Mucosa of gallbladder (tissue), 1 donor: ENCODE measurements at places on chromosomes 13 and 19. TPM values are rescaled to one million over a fixed set of nuclear protein-coding genes. Genes with fewer than 3 reads are reported as not detected.

Gene SERTAD1
- 13.2 TPM for total RNA-seq

Gene FCER2
- total RNA-seq = 0.86 TPM

Gene SERTM1
- not detected for total RNA-seq

- no peak for DNase-seq
Observed at GRCh38 chr19:18298601-18299000, 17.2 kb upstream of the JUND start.

- DNase-seq = no peak
Observed at GRCh38 chr13:106145997-106146864, 389.2 kb downstream of the EFNB2 start.

DNA sequence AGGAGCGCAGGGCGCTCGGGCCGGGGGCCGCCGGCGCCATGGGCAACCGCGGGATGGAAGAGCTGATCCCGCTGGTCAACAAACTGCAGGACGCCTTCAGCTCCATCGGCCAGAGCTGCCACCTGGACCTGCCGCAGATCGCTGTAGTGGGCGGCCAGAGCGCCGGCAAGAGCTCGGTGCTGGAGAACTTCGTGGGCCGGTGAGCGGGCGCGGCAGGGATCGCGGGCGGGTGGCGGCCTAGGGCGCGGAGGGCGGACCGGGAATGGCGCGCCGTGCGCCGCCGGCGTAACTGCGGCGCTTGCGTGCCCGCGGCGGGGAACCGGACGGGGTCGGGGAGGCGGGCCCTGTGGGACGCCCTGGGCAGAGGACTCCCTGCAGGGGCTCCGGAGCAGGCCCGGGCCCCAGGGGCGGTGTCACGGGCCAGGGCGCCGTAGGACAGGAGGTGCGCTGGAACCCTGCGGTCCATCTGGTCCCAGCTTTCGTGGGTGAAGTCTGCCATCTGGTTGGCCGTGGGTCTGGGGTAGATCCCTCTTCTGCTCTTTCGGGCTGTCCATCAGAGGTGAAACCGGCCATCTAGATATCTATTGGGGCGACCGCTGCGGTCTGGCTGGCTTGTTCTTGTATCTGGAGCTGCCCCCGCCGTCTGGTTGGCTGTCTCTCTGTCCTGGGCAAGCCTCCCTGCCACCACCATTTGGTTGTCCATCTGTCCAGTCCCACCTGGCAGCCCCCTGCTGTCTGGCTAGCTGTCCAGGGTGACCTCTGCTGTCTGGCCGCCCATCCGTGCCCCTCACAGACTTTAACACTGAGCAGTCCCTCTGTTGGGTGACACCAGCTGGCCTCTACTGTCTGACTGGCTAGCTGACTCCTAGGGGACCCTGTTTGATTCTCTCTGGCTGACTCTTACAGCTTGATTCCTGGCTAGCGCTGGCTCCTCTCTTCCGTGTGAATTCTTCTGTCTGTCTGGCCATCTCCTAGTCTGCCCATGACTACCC lies 622 bp downstream of the DNM2 start:
- no peak for DNase-seq

DNA sequence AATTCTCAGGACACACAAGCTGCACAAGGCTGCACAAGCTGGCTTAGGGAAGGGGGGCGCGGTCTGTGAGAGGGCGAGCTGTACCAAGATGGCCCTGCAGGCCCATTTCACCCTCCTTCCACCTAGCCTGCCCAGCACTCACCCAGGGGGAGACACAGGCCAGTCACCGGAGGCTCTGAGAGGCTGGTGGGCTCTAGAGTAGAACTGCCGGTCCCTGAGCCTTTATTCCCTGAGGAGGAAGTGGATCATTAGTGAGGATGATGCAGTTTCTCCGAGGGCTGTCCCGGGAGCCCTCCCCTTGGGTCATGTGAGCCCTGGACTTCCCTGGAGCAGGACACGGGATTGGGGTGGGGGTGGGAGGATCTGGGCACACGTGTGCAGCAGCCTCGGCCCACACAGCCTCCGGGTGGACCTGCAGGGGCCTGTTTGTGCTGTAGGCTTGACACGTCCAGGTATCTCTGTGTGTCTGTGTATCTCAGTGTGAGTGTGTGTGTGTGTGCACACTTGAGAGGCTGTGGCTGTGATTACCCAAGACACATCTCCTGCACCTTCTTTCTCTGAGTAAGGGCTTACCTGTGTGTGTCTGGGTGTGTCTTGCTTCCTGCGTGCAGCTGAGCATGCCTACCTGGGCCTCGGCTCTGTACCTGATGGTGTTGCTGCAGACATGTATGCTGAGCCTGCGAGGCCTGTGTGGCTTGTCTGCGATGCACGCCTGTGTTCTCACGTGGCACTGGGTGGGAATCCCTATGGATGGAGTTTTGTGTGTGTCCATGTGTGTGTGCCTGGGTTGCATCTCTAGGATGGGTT lies at the start of gene ACP5:
TSS of gene ACP5 (minus strand) at position 195 of the 807 bp plus-strand sequence. CDS start 328 bp downstream, outside the sequence.
- DNase-seq = no peak

GRCh38 chr19:30084390-30084819 lies 142.4 kb downstream of the URI1 start:
- DNase-seq = no peak

DNA sequence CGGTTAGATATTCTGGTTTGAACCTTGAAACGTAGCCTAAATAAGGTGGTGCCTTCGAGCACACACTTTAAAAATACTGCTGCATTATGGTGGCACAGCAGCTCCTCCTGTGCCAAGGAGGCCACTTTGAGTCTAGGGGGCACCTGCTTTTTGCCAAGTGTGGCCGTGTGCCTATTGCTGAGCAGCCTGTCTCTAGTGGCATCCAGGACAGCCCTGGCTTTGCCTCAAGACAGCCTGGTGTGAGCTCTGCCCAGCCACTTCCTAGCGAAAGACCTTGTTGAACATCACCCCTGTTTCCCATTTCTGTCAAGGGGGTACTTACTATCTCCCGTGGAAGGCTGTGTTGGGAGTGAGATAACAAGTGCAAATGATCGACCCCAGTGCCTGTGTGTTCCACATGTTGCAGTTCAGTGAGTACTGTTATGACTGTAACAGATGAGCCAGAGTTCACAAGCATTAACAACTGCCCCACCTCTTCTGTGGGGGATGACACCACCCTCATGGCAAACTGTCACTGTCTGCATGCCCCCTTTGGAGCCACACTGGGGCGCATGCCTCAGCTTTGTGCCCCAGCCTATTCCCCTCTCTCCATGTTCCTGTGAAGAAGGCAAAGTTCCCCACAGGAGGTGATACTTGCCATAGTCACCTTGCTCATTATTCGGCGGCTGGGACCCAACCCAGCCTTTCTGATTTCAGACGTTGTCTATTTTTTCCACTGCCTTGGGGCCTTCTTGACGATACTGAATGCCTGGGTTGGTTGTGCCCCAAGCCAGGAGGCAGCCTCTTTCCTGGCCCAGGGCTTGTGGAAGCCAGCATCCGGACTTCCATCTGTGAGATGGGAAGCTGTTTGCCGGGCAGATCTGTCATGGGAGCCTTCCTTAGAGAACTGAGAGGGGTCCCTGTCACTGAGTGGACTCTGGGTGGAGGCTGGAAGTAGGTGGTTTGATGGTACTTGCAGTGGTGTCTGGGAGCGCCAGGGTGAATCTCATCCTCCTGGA lies 5.4 kb downstream of the GATAD2A start:
- DNase-seq = no peak
